Ammon's horn (tissue), 1 donor: ENCODE measurements at places on chromosomes 2 and 18.

DNA sequence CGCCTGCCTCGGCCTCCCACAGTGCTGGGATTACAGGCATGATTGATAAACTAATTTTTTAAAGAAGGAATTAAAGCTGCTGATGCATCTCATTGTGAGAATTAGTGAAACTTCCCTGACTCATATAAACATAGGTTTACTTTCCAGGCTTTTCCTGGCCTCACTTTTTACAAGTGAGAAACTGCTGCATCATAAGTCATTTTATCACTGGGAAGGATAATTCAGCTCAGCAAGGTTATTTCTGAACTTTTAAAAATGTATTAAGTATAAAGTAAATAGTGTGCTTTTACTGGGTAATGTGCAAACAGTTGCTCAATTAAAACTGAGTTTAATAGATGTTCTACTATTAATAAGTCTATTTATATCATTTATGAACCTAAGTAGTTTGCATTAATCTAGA, 1130.3 kb upstream of the CDH2 start:
- DNase-seq = no peak

GRCh38 chr2:37917281-37918228, 7.5 kb upstream of the RMDN2 start:
- DNase-seq = no peak

- DNase-seq = no peak
Measured at GRCh38 chr2:203913947-203914346, 22.6 kb upstream of the ICOS start.

DNA sequence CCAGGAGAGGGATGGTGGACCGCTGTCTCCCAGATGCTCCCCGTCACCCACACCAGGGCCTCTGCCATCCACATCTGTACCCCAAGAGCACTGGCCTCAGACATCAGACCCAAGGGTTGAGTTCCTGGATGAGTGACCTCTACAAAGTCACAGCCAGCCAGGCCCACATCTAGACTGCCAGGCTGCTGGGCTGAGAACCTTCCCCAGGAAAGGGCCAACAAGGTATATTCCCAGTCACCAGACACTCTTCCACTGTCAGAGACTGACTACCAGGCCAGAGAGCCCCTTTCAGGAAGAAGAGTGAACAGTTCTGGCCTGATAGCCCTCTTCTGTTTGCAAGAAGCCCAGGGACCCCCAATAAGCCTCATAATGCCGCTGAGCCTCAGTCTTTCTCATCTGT, 44.3 kb downstream of the C1QL2 start:
- DNase-seq = no peak

DNA sequence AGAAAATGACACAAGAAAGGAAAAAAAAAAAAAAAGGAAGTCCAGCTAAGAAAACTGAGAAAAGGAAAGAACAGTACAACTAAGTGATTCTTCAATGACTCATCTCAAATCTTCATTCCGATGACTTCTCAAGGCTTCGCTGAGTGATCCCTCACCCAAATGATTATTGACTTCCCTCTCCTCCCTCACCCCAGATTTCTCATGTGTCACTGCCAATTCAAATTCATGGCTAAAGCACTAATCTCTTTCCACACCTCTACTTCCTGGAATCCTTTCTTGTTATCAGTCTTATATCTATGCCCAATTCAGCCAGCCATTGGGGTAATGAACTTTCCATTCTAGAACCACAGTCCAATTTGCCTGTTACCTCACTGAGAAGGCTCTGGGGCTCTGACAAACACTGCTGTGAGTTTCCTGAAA, 7.2 kb upstream of the ABCB11 start:
- DNase-seq = no peak

DNA sequence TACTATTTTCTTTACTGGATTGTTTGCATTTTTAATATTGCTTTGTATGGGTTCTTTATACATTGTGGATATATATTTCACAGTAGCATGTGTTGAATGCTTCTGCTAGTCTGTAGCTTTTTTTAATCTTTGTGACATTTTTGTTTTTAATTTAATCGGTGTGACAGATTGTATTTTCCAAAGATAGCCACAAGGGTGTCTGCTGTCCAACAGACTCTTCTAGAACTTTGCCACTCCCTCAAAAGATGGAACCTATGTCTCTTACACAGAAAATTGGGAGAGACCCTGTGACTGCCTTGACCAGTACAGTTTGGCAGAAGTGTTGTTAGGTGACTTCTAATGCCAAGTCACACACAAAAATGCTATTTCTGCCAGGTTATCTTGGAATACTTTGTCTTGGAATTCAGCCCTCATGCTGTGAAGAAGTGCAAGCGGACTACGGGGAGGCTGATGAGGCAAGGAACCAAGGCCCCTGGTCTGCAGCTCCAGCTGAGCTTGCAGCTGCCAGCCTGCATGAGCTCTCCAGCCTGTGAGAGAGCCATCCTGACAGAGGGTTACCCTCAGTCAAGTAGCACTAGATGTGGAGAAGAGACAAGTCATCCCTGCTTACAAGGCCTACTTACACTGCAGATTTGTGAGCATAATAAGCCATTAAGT, 110.8 kb downstream of the TDRD15 start:
- DNase-seq = no peak

- no peak for DNase-seq
Measured at GRCh38 chr18:21257386-21257785, 15.4 kb downstream of the GREB1L start.

- no peak for DNase-seq
Measured at GRCh38 chr2:235618039-235618438, 124.2 kb downstream of the AGAP1 start.

DNA sequence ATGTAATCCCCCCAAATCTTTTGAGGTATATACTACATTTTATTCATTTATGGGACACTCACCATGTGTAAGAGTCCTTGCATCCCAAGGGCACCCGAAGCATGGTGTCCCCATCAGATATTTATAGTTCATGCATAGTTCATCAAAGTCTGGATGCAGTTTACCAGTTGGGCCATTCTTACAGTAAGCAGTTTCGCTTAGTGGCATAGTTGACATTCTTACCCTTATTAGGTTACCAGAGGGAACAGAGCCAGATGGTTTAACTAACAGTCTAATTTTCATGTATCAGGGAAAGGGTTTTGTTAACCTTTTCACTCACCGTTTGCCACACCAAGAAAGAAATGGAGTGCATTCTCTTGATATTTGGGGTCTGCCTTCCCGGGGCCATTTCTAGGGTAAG, 7.1 kb downstream of the ZNF407 start:
- no peak for DNase-seq

DNA sequence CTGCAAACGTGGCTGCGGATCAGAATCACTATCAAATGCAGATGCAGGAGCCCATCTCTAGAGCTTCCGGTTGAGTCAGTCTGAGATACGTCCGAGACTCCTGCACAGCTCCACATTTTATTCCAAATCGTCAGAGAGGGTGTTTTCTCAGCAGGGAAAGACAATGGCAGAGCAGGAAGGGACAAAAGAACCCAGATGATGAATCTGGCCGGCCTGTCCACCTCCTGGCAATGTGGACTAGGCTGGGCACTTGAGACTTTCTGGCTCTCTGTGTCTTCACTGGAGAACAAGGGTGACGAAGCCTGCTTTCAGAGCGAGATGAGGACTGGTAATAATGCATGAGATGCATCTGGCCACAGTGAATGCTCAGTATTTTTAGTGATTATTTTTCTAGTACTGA, 255.9 kb upstream of the MYT1L start:
- no peak for DNase-seq

DNA sequence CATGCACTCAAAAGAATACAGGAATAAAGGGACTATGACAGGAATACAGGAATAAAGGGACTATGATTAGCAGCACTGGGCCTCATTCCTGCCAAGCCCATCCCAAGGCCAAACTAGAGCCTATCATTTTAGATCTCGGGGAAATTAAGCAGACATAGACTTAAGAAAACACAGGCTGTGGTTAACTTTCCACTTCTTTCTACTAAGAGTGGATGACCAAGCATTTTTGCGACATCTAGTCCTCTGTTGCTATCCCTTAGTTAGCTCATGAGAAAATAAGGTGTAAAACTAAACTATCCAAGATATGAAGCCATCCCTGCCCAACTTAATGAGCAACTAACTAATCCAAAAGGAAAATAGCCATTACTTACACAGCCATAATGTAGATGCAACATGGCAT, 5.9 kb downstream of the LYPD1 start:
- DNase-seq = no peak

DNA sequence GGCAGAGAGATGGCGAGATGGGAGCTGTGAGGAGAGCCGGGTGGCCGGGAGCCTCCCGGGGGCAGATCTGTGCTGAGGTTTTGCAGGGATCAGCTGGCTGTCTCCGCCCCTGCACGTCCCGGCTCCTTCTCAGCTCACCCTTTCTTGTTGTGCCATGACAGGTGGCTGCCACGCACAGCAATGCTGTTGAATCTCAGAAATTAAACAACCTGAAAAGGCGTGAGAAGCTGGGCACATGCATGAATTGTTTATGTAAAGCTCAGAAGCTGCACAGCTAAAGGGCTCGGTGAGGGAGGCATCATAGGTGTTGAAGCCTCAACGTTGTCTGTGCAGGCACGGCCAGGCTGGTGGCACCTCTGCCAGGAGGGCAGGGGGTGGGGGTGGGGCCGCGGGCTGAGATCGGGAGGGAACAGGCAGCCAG, 858 bp upstream of the RTP5 start:
- no peak for DNase-seq

DNA sequence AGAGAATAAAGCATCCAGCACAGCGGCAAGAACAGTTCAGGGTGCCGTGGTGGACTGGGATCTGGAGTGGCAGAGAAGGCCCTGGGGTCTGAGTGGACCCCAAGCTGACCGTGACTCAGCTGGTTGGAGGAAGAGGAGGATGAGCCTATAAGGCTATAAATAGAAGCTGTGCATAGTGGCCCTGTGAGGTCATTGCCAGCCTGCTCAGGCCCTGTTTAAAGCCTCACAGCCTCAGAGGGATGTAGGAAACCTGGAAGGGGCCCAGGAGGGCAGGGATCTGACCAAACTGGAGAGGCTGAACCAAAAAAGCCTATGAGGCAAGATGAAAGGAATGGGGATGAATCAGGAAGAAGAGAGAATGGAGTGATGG, 11.3 kb upstream of the DES start:
- DNase-seq = no peak

- DNase-seq = no peak
Measured at GRCh38 chr2:8983571-8983970, 19.9 kb downstream of the MBOAT2 start.

GRCh38 chr2:164457271-164457670, 164.0 kb downstream of the GRB14 start:
- DNase-seq = no peak

- DNase-seq = no peak
Measured at GRCh38 chr18:37383846-37384595, 181.6 kb downstream of the CELF4 start.

DNA sequence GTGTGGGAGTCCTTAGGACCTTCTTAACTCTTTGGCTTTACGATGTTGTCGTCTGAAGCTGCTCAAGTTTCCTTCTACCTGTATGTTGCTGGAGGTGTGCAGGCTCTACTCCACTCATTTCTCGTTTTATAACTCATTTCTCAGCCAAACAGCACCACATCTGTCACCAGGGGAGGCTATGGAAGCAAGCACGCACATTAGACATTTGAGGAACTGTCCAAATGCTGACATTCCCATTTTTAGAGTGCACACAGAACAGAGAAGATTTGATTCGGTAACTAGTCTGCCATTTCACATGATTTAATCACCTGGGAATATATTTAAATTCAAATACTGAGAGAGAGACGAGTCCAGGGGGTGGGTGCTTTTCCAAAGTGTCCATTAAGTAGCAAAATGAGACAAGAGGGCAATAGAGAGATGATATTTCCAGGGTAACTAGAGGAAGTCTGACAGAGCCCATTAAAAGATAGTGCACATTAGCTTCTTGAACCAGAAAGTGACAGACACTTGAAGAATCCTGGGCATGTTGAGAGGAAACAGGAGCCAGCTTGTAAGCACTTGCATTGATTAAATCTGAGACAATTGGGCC, 793.3 kb downstream of the TDRD15 start:
- no peak for DNase-seq

DNA sequence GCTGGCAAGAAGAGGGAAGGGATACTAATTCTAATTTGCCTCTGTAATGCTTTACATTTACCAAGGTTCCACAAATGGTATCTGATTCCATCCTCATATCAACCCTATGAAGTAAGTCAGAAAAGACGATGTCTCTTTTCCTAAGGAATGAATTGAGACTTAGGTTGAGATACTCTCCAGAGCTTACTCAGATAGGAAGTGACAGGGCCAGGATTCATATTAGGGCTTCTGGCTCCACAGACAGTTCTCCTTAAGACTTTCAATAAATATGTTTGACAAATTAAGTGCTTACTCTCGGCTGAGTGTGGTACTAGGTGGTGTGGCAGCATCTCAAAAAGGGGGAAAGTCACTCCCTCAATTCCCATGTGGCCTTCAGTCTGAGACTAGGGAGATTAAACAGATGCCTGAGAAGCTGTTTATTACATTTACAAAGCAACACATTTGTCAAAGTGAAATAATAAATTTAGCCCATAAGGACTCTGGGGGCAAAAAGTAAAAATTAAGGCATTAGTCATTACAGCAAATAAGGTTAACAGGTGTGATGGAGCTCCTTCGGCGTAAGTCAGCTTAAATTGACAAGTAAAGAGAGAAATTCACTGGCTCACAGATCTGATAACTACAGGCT, 14.2 kb downstream of the CDK15 start:
- no peak for DNase-seq
